ENCODE measurements at places on chromosomes 5 and 9.

GRCh38 chr9:6149315-6149714 lies 66.3 kb upstream of the IL33 start:
- no peak for DNase-seq

DNA sequence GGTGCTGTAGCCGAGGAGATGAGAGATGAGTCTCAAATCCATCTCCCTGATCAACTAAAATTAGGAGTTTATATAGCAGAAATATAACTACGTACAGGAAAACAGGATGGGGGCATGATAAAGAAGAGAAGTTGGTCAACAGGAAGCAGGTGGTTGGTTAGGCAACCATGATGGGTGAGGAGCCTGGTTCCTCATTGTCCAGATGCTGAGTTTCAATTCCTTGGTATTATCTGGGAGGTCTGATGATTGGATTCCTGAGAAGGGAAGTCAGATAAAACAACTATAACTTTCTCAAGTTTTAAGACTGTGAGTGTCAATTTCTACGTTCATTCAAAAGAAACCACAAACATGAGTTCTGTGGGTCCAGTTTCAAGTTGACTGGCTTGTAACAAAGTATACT lies 323.9 kb downstream of the MTRR start:
- no peak for DNase-seq

GRCh38 chr5:13249854-13250253 lies 694.6 kb downstream of the DNAH5 start:
- DNase-seq: peak; percentile 32

- DNase-seq: peak; percentile 95
Observed at GRCh38 chr9:124108216-124108615, 96.6 kb downstream of the LHX2 start.
